Activated T-helper 1 cell treated with Interleukin-2 at 50 U/mL for 16 hours (primary cell): ENCODE measurements at places on chromosomes 4 and X.
A peak's percentile ranks its signal among the peaks of the same experiment; 100 is the strongest.

DNA sequence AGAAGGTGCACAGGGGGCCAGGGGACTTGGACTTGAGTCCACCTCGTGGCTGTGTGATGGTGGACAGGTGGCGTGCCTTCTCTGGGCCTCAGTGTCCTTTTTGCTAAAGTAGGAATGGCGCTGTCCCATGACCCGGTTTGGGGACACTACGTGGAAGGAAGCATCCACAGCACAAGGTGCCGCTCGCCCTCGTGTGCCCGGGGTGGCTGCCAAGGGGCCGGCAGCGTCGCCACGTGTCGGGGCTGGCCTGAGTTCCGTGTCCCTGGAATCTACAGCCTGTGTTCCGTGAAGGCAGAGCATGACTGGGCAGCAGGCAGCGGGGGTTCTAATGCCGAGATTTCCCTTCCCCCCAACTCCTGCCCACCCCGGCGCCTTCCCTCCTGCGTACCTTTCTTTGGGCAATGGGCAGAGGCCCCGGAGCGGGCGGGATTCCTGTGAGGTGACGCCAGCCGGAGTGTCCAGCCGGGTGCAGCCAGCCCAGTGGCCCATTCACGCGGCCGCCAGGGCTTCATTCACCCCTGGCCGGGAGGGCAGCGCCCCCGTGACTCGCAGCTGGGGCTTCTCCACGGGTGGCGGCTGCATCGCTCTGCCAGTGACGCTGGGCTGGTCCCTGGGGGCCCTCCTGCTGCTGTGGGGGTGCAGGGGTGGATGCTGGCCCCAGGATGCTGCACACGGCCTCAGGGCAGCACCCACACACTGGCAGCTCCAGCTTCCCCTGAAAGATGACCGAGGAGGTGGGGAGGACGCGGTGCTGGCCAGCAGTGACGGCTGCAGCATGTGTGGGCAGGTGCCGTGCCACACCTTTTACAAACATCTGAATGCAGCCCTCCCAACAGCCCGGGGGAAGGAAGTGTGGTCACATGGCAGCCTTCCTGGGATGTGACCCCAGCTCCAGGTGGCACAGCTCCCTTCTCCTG, 21.2 kb downstream of the DOK7 start:
- no peak for DNase-seq

DNA sequence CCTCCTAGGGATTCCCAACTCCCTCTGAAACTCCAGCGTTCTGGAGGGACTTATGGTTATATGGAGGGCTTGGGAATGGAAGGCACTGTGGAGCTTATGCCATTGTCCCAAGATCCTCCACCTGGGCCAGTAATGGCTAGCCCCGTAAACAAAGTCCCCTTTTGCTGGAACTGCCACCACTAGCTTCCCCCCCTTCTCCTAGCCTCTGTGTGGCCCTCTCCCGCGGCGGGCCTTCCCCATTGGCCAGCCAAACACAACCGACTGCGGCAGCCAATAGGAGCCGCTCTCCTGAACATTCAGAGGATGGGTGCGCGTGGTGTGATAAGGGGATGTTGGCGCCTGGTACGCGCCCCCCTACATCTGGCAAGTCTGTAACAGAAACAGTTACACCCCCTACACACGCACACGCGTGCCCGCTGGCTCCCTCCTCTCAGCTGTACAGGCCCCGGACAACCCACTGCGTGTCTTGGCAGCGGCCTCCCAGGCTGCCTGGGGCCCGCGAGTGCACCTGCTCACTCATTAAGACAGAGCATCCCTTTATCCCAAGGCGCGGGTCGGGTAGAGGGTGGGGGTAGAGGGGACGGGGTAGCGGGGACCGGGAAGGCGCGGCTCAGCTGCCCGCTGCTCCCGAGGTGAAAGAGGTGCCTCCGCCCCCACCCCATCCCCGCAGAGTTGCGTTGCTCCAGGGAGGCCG, 863 bp upstream of the RAB33A start:
- DNase-seq, result peak; percentile 42

DNA sequence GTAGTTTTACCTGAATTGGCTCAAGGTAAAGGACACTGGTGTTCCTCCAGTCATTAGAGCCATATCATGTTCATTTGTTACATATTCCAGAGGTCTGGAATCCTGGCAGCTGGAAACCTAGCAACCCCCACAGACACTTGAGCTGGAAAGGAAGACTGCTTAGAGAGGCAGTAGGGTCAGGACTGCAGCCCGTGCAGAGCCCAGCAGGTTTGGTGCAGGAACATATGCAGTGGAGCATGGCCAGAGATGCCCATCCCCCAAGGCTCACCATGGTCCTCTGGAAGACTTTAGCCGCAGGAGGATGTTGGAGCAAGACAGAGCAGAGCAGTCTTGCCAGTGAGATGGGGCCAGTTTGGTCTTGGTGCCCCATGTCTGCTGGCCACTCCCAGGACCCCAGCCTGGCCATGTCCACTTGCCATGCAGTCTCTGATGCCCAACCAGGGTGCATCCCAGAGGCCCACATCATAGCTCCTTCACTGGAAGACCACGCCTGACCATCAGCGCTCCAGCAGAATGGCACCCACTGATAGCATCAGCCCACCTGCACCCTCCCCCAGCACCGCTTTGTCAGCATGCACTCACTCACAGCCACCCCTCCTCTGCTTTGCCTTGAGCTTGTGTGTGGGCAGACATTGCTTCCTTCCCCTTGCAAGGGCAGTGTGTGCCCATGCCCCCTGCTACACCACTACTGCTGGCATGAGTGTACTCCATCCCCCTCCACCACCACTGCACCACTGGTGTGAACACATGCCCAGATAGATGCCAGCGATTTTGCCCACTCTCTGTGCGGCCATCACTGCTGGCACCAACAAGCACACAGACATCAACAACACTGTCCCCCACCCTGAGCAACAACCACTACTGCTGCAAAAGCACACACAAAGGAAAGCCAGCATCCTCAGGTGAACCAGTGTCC, 190.3 kb upstream of the SPOCK3 start:
- no peak for DNase-seq

GRCh38 chr4:162557516-162558106, 393.8 kb upstream of the FSTL5 start:
- DNase-seq, result no peak

GRCh38 chr4:47373709-47374108, 89.8 kb downstream of the COMMD8 start:
- DNase-seq, result no peak

DNA sequence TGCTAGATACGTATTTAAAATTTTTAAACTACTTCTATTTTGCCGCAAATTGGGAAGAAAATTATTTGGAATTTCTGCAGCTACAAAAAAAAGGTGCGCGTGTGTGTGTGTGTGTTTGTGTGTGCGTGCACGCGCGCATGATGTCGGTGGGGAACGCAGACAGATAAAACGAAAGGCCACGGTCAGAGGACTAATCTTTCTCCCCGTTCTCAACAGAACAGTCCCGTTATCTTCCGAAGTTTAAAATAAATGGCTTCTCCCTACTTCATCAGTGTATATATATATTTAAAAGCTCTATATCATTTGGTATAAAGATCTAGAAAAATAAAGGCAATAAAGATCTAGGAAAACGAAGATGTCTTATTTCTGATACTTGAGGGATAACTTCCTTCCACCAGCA, 1.5 kb downstream of the MGARP start:
- no peak for DNase-seq

DNA sequence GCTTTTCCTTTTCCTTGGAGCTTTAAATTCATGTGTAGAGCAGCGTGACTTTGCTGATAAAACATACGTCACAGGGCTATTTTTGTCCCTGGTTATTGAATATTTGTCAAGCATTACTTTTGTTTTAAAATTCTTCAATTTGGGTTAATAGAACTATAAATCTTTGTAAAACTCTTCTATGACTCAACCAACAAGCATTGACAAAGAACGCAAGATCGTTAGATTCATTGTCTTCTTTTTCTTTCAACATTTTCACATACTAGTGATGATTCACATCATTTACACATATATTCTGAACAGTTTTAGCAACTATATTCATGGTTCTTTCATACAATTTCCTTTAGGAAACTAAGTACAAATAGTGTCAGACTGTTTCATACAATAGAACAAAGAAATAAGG, 72.0 kb upstream of the GPM6A start:
- DNase-seq, result no peak

DNA sequence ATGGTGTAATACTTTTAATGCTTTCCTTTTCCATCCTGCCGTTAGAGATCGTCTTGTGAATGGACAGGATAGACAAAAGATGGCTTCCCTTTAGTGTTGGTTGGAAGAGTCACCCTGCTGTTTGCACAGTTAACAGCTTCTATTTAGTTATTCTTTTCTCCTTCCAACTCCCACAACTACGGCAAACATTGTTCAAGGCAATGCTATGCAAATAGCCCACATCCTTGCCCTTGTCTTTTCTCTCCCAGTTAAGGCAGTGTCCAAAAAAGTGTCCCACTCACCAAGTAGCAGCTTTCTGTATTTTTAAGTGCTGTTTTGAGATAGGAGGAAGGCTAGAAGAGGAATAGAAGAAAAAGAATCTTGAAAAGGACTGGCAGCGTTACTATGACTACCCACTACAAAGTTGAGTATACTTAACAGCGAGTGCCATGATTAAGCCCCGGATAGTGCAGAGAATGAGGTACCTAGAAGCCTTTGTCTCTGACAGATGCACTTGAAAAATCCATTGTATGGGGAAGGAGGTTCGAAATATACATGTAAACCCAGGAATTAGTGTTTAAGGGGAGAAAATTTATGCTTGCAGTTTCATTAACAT, 12.1 kb upstream of the RUFY3 start:
- DNase-seq, result no peak
